Prostate gland (tissue), 2 donors: ENCODE measurements at places on chromosomes 3 and 15. TPM values are rescaled to one million over a fixed set of nuclear protein-coding genes. Genes with fewer than 3 reads are reported as not detected.

The ARGFX gene
- not detected for total RNA-seq

The STAC gene
- total RNA-seq: 10.6 TPM

The BNC1 gene
- 11.0 TPM for total RNA-seq

GRCh38 chr3:184227481-184227935 is 1.9 kb upstream of the VWA5B2 start:
- no peak for DNase-seq

GRCh38 chr15:95105229-95105628 is 873.9 kb downstream of the MCTP2 start:
- no peak for DNase-seq

- DNase-seq: no peak
Measured at GRCh38 chr3:192382861-192383260, 344.5 kb downstream of the FGF12 start.
